ELR (cell line): ENCODE measurements at places on chromosomes 7 and 10.
A peak's percentile ranks its signal among the peaks of the same experiment; 100 is the strongest.

GRCh38 chr7:17580856-17581255, 282.4 kb downstream of the AHR start:
- DNase-seq, result no peak

DNA sequence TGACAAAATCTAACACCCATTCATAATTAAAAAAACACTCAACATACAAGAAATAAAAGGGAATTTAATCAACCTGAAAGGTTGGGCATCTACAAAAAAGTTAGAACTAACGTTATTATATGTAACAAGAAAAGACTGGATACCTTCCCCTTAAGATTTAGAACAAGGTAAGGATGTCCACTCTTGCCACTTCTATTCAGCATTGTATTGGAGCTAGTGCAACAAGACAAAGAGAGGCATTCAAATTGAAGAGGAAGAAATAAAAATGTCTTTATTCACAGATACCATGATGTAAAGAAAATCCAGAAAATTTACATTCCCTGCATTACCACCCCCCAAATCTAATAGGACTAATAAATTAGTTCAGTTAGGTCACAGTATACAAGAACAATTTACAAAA, 18.3 kb downstream of the FAM149B1 start:
- no peak for DNase-seq

DNA sequence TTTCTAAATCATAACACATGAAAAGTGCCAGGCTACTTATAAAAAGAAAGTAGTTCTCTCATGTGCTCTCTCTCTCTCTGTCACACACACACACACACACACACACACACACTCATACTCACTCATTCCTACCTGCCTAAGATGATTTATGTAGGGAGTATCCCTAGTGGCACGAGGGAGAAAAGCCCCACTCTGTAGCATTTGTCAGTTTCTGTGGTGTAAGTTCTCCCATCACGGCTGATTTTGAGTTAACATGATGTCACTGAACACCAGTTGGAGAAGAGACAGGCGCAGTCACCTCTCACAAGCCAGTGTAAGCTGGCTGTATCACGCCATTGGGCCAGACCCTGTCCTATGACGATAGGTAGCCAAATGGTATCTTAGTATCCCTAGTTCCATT, 395.4 kb downstream of the SFMBT2 start:
- no peak for DNase-seq

GRCh38 chr7:130566168-130566897, 74.4 kb downstream of the MEST start:
- peak; percentile 15 for DNase-seq

- DNase-seq, result no peak
Observed at GRCh38 chr10:98778277-98778759, 331.6 kb upstream of the HPS1 start.

DNA sequence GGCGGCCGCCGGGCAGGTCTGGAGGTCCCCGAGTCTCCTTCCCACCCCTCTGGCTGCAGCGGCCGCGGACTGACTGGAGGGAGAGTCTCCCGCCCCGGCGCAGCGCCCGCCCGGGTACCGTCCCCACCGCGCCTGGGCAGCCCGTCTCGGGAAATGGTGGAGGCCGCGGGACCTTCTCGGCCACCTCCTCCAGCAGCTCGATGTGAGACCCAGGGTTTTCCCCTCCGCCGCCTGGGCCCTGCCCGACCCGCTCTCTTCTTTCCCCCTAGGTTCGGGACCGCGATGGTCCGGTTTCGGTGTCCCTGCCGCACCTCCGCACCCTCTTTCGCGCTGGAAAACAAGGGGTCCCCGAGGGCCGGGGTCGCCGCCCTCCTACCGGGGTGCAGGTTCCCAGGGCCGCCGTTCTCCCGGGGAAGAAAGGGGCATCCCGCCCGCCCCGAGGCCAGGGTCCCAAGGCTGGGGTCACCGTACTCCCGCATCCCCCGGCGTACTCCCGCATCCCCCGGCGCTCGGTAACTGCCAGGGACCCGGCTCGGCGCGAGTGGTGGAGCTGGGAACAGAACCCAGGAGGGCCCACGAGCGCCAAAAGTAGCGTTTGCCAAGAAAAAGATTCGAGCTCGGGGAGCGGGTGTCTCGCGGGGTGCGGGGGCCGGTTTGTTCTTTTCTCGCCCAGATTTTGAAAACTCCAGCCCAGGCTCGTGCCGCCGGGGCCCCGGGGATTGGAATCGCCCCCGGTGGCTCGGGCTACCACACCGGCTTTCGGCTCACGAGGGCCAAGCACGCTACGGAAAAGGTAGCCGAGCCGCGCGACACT, 3.4 kb downstream of the TNRC18 start:
- peak; percentile 49 for DNase-seq

GRCh38 chr7:65798111-65799075, 74.5 kb upstream of the VKORC1L1 start:
- DNase-seq, result peak; percentile 90

GRCh38 chr7:7921830-7922229, 46.8 kb upstream of the GLCCI1 start:
- no peak for DNase-seq

DNA sequence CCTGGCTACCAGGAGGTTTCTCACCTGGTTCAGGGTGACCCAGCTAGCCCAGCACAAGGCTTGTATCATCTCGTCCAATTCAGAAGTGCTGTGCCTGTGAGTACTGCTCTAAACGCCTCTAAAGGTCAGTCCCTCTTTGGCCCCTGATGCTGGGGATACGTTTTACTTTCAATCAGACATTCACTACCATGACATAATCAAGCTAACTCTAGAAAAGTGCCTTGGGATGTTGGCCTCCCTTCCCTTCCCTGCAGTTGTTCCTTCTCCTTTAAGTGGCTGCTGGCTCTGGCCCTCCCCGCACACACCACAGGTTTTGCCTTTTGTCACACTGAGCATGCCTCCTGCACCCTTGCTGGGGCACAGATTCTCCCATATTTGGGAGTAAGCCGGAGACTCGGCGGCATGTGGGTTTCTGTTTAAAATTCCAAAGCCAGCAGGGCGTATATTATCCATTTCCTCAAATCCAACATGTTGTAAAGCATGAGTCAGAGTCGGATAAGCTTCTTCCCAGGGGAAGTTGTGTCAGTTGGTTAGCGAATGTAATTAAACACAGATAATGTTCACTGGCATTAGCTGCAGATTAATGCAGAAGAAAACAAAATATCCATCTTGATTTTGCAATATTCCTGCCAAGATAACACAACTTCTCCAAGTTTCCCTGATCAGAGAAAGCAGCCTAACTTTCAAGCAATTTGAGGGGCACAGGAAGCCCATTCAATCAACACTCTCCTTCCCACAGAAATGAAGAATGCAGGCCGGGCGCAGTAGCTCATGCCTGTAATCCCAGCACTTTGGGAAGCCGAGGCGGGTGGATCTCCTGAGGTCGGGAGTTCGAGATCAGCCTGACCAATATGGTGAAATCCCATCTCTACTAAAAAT, 31.8 kb upstream of the VCL start:
- peak; percentile 97 for DNase-seq

GRCh38 chr10:30782157-30782536, 152.6 kb upstream of the LYZL2 start:
- DNase-seq, result no peak

GRCh38 chr7:64849250-64849923, 53.7 kb upstream of the ZNF273 start:
- peak; percentile 50 for DNase-seq

DNA sequence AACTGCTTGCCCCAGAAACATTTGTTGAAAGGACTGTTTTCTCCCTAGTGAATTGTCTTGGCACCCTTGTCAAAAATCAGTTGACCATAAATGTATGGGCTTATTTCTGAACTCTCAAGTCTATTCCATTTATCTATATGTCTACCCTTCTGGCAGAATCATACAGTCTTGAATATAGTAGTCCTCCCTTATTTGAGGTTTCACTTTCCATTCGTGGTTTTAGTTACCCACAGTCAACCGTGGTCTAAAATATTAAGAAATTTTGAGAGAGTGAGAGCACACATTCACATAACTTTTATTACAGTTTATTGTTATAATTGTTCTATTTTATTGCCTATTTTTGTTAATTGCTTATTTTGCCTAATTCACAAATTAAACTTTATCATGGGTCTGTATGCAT, 17.4 kb upstream of the CEP41 start:
- no peak for DNase-seq

- peak; percentile 91 for DNase-seq
Observed at GRCh38 chr7:117283371-117283770, 39.5 kb downstream of the WNT2 start.

- DNase-seq, result no peak
Observed at GRCh38 chr7:83786858-83787257, 137.9 kb upstream of the SEMA3E start.

GRCh38 chr10:80166581-80167470, 34.3 kb downstream of the PLAC9 start:
- DNase-seq, result no peak

DNA sequence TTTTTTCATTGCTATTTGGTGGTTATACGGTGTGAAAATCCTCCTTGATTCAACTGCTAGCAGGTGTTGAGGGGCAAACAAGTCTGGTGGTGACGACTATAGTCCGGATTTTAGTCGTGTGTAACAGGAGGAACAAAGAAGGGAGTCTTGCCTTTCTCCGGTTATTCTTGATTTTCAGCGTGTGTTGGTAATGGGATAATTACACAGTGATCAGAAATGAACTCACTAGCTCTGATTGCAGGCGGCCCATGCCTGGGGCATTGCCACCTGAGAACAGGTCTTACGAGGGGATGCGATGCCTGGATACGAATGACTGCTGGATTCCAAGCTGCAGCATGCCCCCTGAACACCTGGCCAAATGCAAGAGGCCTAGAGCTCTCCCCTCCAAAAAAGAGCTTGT, 72.8 kb downstream of the CAMK1D start:
- no peak for DNase-seq

- no peak for DNase-seq
Observed at GRCh38 chr7:51308265-51308664, 8.3 kb downstream of the COBL start.

DNA sequence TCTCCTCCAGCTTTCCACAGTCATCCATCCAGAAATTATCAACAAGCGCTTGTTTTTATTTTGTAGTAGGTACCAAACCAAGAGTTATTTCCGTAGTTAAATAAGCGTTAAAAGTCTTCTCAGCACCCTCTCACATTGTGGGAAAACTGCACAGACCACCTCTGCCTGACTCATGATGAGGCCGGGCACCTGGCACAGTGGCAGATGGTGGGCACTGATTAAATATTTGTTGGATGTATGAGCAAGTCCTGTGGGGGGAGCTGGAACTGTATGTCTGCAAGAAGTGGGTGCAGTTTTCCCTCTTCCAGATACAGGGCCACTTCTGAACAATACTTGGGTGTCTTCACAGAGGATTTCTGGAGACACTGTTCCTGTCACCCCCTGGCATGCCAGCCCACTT, 5.3 kb upstream of the REPIN1 start:
- no peak for DNase-seq

DNA sequence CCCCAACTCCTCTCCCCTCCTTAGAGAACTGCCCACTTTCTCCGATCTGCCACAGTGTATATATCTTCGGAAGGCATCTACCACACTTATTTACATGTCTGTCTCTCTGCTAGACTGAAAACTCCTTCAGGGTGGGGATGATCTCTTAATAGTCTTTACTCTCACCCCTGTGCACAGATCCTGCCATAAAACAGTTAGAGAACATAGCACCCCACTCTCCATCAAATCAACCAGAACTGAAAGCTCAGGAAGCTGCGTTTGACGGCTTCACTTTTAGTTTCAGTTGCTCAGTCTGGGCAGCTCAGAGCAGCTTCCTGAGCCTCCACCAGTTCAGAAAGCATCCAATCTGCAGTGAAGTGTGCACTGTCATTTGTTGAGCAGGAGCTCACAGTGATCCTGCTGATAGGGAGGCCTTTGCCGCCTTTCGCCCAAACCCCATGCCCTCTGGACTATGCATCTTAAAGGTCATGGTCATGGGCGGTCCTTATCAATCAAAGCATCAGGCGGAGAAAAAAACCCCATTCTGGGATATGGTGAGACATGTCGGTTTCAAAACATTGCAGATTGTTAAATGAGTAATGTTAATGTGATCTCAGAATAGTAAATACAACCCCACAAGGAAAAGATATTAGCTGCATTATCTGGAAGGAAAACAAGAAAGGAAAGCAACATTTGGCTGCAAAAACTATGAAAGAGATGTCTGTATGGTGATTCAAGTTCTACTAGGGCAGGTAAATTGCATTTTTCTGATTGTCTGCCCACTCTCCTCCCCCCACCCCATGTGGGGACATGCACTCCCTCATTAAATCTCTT, 167.1 kb upstream of the ADO start:
- DNase-seq, result peak; percentile 61

DNA sequence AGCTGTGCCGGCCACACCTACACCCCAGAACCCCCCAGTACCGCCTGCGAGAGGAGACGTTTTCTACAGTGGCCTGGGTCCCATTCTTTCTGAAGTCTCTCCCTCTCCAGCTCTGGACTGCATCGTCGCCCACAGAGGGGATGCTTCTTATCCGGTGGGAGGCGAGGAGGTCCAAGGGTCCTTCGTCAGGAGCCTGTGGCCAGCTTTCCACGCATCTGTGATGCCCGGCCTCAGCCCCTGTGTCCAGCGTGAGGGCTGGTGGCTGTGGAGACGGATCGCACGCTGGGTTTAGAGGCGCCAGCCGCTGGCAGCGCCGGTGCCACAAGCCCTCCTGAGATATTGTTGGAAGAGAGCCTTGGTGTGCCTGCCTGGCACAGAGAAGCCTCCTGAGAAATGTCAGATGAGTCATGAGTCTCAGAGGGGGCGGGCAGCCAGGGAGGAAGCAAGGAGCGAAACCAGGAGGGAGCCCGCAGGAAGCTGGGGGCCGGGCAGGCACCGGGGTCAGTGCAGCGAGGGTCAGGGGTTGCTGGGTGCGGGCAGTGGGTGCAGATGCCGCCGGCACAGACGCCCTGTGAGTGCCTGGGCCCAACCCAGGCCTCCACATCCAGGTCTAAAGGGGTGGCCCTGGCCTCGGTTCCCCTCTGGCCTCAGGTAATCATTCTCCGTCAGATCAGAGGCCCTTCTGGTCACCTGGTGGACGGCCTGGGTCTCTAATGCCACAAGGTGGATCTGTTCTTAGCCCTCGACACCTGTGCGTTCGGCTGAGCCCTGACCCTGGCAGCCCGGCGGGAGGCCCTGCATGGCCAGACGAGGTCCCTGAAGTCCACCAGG, 86.0 kb upstream of the DIP2C start:
- peak; percentile 70 for DNase-seq

GRCh38 chr7:108030516-108030915, 27.6 kb upstream of the LAMB1 start:
- DNase-seq, result peak; percentile 89

- DNase-seq, result peak; percentile 94
Observed at GRCh38 chr7:44638611-44639557, 32.5 kb downstream of the OGDH start.

GRCh38 chr7:108200326-108200725, 70.2 kb upstream of the LAMB4 start:
- peak; percentile 54 for DNase-seq
